H1 (cell line): ENCODE measurements at places on chromosomes 13 and 19.

DNA sequence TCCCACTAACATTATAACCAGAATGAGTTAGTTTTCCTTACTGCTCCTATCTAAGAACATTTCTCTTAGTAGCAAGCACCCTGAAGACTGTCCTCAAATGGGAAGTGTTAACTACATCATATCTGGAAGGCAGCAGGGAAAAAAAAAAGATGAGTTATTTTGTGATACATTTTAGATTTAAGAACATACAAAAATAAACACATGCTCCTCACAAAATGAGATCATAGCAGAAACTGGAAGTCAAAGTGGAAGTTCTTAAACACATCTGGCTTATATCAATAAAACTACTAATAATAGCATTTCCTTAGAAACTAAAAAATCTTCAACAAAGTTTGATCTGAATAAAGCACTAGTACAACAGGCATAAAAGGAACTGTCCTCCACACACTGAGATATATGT, 70.4 kb downstream of the SLITRK6 start:
- no peak for DNase-seq

DNA sequence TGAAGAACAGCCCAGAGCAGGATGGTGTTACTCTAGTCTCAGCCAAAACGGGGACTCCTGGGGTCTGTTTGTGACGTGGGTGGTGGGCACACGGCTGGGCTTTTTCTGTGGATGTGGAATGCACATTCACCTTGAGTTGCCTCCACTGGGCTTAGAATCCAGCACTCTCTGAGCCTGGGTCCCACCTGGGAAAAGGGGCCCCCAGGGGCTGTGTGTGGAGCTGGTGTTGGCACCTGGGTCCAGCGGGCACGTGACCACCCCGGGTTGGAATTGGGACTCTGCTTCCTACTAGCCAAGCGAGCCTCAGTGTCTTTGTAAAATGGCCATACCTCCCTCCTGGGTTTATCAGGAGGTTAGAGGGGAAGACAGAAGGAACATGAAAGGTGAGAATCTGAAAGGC, 29.2 kb upstream of the F2RL3 start:
- DNase-seq: no peak

DNA sequence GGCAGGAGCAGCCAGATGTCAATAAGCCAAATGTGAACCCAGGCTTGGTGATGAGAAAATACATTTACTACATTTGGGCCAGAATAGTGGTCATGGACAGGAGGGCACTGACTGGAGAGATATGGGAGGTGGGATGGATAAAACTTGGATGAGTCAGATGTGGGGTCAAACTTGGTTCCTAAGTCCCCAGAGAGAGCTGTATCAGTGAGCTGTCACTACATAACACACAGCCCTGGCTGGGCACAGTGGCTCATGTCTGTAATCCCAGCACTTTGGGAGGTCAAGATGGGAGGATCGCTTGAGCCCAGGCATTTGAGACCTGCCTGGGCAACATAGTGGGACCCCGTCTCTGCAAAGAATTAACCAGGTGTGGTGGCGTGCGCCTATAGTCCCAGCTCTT, 51.6 kb upstream of the EHD2 start:
- no peak for DNase-seq

GRCh38 chr19:38663957-38664502, 16.6 kb downstream of the ACTN4 start:
- DNase-seq: no peak

GRCh38 chr13:76455960-76456359, 430.2 kb downstream of the KCTD12 start:
- no peak for DNase-seq

- no peak for DNase-seq
Observed at GRCh38 chr19:48608798-48609263, 2.3 kb downstream of the SPACA4 start.

GRCh38 chr19:49803529-49803856, 9.6 kb downstream of the FUZ start:
- DNase-seq: no peak

GRCh38 chr13:110327051-110327721, 20.1 kb downstream of the COL4A2 start:
- DNase-seq: no peak

DNA sequence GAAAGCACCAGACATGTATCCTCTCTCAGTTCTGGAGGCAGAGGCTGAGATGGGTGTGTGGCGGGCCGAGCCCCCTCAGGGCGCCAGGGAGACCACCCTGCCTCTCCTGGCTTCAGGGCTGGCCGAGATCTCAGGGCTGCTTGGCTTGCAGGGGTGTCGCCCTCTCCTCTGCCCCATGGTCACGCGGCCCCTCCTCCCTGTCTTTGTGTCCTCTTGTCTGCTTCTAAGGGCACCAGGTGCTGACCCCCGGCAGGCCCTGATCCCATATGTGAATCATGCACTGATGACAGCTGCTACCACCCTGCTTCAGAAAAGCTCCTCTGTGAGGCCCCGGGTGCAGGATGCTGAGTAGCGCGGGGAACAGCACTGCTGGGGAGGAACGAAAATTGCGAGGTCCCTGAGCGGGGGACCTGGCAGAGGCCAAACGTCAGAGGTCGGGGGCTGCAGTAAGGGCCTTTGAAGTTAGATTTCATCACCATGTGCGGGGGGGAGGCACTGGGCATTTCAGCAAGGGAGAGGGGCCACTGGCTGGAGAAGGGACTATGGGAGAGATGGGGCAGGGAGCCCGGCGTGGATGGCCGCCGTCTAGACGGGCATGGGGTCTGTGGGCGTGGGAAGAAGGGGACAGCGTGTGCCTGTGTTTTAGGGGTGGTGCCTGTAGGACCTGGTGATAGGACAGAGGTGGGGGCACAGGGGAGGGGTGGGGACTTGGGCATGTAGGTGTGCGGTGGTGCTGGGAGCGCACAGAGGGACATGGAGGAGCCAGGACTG, 125.2 kb downstream of the KDM4B start:
- DNase-seq: no peak
